Bone marrow (tissue), 2 donors: ENCODE measurements at places on chromosomes 2 and 18.

DNA sequence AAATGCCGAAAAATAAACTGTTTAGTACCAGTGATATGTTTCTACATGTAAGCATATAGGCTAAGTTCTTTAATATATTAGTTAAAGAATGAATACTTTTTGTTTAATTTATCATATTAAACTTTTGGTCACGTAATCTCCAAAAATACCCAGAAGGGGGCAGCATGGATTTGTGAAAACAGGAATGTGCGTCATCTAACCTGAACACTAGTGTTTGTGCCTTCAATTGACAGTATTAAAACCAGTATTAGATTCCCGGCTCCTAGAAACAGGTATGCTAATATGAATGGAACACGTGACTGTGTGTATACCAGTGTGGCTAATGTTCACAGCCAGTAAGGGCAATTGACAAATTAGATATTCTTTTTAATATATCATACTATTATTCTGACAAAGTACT is 51.8 kb downstream of the WDR7 start:
- peak; percentile 10 for DNase-seq

- DNase-seq, result no peak
Observed at GRCh38 chr2:43109261-43109743, 117.1 kb downstream of the ZFP36L2 start.

- no peak for DNase-seq
Observed at GRCh38 chr2:212194396-212194795, 344.2 kb downstream of the ERBB4 start.

DNA sequence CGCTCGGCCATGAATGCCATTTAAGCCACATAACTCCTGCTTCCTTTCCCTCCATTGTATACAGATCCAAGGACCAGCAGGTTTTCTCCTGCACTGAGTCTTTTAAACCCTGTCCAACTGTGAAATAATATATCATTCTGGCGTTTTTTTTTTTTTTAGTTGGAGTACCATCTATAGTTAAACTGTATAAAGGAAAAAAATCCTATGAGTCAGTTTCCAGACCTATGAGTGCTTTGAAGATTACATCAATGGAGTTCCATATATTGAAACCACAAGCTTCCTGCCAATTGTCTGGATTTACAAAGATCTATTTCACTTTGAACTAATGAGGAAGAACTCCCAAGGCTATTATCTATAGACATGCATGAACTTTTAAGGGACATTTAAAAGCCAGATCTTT is 2.4 kb upstream of the MALT1 start:
- no peak for DNase-seq

DNA sequence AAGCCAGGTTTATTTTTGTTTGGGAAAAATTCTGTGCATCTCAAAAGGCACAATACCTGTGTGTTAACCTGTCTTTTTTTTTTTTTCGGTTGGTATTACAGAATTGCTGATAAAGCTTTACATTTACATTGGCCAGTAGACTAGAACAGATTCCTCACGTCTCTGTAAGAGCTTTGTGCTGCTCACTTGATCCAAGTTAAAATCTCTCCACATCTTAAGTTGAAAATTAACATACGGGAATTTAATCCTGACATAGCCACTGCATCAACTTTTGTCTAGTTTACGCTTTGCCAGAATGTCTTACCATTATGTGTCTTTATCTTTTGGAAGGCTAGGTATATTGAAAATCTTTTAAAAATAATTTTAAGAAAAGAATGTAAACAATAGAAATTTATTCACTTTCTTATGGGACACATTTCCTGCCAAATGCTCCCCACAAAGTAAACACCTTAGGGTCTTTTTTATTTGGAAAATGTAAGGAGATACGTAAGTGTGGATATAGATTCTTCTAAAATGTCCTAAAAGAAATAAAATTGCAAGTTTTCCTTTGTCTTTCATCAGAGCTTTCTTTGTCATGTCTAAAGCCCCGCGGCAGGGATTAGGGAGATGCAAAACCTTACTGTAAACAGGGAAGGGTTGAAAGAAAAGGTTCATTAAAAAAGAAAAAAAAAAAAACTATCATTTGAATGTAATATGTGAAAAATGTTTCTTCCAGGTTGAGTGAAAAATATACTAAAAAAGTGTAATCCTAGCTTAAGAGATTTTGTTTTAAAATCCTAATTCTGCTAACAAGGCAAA is 912.8 kb downstream of the NRXN1 start:
- DNase-seq, result no peak

GRCh38 chr2:11710210-11710609 is 36.2 kb upstream of the LPIN1 start:
- DNase-seq, result no peak

DNA sequence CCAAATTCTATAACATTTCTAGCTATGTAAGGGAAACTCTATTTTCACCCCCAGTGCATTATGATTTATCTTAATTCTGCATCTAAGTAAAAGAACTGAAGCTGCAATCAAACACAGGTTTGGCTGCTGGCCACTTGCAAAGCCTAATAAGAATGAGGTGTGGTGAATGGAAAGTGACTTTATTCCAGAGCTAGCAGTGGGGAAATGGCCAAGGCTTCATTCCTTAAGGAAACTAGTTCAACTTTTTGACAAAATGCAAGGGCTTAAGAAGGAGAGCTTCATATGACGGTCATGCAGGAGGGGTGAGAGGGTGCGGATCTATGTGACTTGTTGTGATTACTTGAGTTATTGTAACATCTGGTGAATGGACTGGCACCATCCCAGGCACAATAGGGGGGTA is 1802.0 kb downstream of the SUCLG1 start:
- DNase-seq, result no peak

DNA sequence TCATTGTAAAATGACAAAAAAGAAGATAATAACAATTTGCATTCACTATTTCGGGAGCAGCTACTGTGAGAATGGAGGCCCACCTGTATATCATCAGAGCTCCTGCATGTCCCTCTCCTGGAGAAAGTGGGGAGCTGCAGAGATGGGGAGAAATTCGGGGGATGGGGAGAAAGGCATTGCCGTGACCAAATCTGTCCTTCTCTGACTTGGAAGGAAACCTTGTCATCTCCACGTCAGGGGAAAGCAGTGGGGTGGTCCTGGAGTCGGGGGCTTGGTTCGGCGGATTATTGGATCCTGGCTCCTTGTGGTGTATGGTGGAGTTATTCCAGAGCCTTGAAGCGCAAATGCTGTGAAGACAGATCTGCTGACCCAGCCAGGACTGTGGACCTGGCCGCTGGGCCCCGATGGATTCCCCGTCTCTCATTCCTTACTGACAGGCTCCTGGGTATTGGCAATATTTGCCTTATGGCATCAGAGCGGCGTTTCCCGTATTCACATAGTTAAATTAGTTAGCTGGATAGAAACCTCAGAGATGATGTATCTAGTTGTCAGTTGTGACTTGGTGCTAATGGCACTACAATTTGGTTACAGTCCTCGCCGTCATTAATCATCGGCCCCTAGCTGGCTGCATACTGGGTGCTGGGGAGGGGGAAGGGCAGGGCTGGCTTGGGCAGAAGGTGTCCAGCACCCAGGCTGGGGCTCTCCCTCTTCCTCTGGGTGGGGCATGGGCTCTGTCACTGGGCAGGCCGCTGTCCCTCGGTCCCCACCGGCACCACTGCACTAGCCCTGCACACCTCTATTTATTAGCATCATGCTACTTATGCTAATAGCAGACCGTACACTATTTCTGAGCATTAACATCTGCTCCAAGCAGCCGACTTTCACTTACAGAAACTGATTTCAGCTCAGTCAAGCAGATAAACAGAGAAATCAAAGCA is 31.7 kb downstream of the CELF4 start:
- DNase-seq, result no peak

DNA sequence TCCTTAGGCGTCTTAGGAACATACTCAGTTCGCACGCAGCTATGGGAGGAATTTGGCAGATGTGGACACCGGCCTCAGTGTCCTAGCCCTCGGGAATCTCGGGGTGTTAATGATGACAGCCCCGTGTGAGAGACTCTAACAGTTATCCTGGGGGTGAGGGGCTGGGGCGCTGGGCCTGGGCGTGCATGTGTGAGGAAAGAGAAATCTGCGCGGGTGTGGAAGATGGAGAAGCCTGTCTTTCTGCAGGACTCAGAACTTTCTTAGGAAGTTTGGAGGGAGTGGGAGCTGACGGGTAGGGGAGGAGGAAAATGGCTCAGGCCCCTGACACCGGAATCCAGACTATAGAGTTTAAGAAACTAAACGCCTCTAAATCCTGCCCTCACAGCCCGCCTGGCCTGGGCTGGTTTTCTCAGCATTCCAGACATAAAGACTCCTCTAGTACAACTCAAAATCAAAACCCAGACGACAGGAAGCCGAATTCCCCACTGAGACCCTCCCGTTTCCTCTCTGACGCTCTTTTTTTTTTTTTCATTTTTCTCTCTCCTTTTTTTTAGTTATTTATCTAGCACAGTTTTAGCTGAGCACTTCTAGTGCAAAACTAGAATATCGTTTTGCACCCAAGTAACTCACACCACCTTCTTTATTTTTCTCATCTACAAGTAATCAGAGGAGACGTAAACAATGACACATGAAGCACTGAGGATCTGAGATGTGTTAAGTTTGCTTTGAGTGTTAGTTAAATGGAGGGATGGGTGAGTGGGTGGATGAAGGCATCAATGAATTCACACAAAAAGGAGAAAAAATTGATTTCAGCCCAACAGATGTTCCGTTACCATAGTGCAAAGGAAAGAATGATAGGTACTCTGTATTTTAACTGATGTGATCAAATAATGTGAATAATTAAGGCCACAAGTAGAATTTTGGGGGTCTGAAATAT is 1.2 kb upstream of the HAAO start:
- DNase-seq, result no peak

- DNase-seq, result no peak
Observed at GRCh38 chr2:202098291-202098690, 25.2 kb downstream of the KIAA2012 start.

DNA sequence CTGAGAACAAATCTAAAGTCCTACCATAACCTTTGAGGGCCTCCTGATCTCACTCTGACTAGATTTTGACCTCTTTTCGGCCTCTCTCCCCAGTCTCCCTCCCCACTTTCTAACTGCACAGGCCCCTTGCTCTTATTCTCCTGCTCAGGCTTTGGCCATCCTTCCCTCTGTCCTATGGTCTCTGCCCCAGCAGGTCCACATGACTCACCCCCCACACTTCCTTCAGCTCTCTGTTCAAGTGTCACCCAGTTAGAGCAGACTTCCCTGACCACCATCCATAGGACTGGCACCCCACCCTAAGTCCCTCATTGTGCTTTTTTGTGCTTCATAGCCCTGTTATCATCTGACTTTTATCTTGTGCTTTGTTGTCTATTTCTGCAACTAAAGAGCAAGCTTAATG is 41.2 kb upstream of the NT5C1B start:
- no peak for DNase-seq
